ENCODE measurements at places on chromosomes 7 and 10.

GRCh38 chr7:107166736-107167426, 1.9 kb upstream of the HBP1 start:
- DNase-seq = no peak

DNA sequence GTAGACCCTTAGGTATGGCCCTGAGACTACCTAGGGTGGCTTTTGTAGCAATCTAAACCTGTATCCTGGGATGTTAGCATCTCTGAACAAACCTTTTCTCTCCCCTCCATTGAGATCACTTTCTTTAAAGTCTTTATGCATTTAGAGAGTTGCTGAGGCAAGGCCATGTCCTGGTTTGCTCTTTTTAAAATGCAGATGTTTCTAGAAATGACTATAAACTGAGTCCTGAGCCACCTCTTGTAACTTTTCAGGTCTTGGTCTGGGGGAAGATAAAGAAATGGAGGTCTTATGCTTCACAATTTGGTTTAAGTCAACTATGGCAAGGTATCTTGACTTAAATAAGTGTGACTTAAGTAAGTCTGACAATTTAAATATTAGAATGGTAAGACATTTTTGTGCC, 78.0 kb downstream of the AUTS2 start:
- DNase-seq = no peak

- no peak for DNase-seq
These were observed 112.0 kb downstream of the UBE2H start for GRCh38 chr7:129840757-129841156.

DNA sequence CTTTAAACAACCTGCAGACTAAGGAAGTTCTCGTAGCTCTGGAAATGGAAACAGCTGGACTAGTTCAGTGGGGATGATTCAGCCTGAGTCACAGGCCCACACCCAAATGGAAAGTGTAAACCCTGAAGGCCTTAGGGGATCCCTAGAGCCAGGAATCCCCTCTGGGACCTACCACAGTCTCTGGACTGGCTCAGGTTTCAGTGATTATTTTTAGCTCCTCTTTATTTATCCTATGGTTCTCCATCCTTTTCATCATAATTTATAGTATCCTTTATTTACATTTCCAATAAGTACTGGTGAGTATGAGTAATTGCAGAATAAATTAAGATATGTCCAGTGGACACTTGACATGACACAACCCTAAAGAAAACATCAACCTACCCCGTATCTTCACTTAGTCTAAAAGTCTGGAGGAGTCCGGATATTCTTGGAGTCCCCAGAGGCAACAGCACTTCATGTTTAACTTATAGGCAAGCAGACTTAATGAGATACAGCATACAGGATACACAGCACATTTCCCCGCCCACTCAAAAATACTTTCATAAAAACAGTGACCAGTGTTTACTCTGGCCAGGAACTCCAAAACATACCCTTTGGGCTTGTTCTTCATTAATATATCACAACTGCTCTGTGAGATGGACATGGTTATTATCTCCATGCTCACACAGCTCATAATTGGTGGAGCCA, 28.4 kb upstream of the SEMA3E start:
- no peak for DNase-seq

DNA sequence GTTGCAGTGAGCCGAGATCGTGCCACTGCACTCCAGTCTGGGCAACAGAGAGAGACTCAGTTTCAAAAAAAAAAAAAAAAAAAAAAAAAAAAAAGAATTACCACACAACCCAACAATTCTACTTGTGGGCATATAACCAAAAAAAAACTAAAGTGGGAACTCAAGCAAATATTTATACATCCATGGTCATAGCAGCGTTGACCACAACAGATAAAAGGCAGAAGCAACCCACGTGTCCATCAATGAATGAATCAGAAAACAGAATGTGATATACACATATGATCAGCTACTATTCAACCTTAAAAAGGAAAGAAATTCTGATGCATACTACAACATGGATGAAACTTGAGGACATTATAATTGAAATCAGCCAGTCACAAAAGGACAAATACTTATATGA, 179.3 kb upstream of the NEBL start:
- no peak for DNase-seq

- no peak for DNase-seq
These were observed 642.9 kb downstream of the SDK1 start for GRCh38 chr7:3943779-3944520.

DNA sequence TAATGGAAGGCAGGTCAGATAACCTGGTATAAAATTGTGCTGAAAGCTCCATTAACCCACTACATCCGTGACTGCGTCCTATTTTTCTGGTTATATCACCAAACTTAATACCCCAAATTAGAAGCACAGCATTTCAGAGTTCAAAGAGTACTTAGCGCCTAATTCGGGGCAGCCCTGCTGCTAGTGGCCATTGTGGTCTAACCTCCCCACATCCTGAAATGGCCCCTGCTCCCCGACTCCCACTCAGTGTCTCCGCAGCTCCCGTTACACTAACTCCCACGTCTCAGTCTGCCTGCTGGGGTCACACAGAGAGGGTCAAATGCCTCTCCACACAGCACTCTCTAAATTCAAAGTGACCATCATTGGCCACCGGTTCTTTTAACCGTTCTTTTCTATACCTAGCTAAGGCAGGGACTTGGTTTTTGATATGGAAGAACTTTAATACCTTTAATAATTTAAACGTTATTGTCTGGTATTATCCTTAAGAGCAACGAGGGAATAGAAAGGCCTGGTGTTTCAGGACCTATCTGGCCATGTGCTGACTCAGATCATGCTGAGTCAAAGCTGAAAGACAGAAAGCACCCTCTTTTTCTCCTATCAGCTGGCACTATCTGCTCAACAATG, 117.1 kb downstream of the KMT2E start:
- DNase-seq = no peak

DNA sequence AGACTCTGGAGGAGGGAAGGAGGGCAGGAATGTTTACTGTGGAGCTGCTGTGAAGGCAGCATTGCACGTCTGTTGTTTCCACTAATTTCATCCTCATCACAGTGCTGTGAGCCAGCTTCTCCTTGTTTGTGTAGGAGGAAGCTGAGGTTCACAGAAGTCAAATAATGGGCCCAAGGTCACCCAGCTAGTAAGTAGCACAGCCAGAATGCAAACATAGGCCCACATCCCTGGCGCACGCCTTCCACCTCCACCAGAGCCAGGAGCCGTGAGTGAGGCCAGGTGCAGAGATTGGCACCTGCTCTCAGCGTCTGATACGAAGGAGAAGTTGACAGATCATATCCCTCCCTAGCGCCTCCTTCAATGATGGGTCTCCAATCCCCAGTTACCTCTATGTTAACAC, 93.6 kb downstream of the HTR5A start:
- no peak for DNase-seq

DNA sequence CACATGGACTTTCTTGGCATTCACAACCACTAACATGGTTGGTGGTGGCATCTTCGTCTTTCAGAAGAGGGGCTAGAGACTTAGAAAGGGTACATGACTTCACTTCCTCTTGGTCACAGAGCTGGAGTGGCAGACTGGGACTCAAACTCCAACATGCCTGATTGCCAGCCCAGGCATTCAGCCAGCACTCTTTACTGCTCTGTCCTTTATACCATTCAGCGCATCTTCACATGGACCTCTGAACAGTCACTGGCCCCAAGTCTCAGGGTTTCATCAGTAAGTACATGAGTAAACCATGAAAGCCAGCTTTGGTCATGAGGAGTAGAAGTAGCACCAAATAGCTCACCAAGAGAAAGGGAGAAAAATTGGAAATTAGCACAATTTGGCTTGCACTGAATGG, 148.4 kb upstream of the KLF14 start:
- DNase-seq = no peak

- peak; percentile 15 for DNase-seq
These were observed 27.1 kb upstream of the TNRC18 start for GRCh38 chr7:5450549-5451327.

DNA sequence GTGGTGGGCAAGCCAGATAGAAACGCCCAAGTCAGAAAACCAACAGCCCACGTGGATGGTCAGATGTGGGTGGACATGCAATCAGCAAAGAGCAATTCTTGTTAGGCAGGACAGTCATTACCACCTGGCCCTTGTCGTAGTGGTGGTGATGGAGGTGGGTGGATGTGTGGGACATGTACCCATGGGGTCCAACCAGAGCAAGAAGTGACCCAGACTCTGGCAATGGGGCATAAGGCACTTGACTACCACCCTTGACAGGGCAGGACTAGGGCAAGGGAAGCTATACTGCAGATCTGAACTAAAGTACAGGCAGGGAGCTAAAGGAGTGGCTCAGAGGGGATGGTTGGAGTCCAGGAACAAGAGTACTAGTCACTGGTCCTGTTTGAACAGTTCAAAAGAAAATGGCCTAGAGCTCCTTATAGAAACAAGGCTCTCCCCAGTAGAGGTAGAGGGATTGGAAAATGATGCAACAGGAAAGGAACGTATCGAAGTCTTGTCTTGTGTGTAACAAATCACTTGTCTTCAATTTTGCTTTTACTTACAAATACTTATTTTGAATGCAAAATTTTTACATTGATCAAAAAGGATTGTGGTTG, 17.6 kb downstream of the LMOD2 start:
- DNase-seq = no peak

DNA sequence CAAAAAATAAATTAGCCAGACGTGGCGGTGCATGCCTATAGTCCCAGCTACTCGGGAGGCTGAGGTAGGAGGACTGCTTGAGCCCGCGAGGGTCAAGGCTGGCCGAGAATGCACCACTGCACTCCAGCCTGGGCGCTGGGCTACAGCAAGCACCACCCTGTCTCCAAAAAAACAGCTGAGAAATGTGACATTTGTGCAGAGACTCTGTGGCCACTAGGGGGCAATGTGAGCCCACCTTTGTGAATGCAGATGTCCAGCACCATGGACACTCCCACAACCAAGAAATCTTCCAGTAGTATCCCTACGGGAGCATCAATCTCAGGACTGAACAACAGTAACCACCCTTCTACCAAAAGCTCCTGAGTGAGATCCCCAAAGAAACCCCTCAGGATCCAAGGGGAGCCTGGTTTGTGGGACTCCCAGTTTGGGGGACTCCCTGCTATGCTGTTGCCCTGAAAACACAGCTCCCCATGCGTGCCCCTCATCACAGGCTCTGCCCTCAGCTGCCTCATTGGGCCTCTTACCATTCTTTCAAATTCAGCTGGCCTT, 6.2 kb upstream of the AHCYL2 start:
- DNase-seq = peak; percentile 63

GRCh38 chr7:151453326-151453791, 13.4 kb upstream of the CRYGN start:
- no peak for DNase-seq

DNA sequence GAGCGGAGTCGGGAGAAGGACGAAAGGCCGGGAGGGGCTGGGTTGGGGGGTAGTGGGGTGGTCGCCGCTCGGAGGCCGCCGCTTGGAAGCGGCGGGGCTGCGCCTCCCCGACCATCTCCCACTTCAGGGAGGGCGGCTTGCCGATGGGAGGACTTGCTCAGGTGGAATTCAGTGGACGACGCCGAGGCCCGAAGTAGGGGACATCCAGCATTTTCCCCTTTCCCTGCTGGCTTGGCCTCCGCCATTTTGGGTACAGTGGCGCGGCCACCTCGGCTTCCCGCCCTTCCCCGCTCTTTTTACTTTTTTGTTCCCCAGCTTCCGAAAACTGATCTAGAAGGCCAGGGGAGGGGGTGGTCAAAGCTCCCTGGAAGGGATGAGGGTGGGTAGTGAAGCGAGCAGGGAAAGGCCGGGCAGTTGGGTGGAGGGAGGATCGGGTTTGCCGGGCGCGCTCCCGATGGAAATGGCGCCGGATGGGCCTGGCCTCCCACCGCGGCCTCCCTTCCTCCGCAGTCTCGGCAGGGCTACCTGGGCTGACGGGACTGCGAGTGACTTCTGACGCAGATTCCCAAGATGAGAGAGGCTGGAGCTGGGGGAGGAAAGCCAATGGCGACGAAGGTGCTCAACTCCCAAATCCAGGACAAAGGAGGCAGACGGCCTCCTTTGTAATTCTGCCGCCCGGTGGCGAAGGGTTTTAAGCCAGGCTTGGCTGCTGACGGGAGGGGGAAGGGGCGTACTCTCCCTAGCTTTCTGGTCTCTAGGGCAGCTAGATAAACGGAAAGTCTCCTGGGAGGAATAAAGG, at the start of gene PBLD:
Gene PBLD, minus strand, starts transcription at position 670 of the 799 bp plus-strand sequence. CDS start 26,084 bp downstream, outside the sequence.
- DNase-seq = peak; percentile 48

DNA sequence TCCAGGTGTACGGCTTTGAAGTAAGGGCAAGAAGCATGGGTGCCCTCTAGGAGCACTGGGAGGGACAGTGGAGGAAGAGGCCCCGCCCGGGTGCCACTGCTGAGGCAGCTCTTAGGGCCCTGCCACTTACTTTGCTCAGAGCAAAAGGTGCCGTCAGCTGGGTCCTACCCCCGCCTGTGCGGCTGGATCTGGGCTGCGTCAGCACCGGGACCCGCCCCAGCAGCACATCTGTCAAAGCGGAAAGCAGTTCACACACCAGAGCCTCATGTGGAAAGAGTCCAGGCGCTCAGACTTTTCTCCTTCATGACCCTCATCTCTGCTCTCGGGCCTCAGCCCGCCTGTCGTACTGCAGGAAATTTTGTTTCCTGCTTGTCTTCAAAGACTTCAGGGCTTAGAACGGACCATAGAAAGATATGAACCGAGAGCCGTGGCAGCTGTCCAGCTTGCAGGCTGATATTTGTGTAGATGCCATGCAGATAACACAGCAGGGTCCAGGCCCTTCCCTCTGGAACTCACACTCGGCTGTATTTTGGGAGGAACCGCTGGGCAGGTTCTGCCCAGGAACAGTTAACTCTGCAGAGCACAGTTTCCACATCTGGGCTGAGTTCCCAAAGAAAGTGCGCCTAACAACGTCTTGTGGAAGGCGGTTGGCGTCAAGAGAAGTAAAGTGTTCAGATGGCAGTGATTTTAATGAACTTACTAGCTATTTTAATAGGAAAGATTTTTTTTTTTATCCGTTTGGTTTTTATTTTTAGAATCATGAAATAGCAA, 44.3 kb upstream of the PRKAR1B start:
- DNase-seq = no peak

DNA sequence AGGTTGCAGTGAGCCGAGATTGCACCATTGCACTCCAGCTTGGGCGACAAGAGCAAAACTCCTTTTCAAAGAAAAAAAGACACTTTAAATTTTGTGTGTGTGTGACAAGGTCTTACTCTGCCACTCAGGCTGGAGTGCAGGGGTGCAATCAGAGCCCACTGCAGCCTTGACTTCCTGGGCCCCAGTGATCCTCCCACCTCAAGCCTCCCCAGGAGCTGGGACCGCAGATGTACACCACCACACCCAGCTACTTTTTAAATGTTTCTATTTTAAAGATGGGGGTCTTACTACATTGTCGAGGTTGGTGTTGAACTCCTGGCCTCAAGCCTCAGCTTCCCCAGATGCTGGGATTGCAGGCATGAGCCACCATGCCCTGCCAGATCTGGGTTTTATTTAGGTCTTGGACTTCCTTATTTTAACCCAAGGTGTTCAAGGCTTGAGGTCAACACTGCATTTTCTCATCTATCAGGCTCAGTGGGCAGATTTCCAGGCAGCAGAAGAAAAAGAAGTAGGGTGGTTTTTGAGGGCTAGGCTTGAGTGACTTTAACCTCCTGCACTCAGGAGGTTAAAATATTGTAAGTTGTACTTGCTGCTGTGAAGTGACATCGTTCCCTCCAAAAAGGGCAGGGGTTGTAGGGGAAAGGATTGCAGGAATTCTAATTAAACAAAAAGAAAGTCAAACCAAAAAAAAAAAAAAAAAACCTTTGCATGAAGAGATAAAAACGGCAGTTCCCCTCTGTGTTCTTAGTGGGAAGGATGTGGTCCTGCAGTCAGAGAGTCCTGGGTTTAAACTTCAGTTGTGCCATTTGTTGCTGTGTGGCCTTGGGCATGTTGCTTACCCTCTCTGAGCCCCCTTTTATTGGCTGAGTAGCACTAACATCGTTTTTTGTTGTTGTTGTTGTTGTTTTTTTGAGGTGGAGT, 71.5 kb downstream of the CARD11 start:
- DNase-seq = no peak

- DNase-seq = no peak
These were observed 108.5 kb downstream of the SND1 start for GRCh38 chr7:127760436-127761031.

- DNase-seq = no peak
These were observed 8.1 kb upstream of the CUZD1 start for GRCh38 chr10:122853665-122854313.
